ENCODE measurements at places on chromosomes 2 and 18.

- no peak for DNase-seq
Observed at GRCh38 chr2:145203891-145204290, 684.0 kb upstream of the ZEB2 start.

GRCh38 chr2:156896294-156896693 lies 361.2 kb upstream of the GALNT5 start:
- DNase-seq = no peak

GRCh38 chr2:142325870-142326269 lies 195.1 kb upstream of the LRP1B start:
- no peak for DNase-seq

DNA sequence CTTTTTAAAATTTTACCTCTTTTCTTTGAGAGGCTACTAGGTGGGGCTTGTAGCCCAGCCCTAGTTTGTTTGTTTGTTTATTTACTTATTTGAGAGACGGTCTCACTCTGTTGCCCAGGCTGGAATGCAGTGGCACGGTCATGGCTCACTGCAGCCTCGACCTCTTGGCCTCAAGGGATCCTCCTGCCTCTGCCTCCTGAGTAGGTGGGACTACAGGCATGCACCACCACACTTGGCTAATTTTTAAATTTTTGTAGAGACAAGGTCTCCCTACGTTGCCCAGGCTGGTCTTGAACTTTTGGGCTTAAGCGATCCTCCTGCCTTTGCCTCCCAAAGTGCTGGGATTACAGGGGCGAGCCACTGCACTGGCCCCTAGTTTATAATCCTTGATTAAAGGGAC lies 35.0 kb downstream of the ERLEC1 start:
- no peak for DNase-seq

DNA sequence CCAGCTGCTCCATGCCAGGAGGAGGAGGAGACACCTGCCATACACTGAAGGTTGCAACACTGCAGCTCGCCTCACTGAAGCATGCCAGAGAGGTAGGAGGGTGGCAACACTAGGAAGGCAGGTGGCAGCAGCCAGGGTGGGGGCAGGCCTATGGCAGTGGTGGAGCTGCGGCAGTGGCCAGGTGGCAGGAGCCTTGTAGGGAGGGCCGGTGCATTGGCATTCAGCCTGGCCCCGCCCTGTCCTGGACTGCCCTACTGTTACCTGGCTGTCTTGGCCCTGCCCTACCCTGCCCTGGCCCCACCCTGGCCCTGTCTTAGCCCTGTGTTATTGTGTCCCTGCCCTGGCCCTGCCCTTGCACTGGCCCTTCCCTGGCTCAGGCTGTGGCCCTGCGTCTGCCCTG lies 7.4 kb upstream of the ANKRD62 start:
- no peak for DNase-seq

Data from CD4-positive, alpha-beta T cell treated with Interleukin-1 beta for 1 hour (primary cell).